Activated CD8-positive, alpha-beta memory T cell treated with anti-CD3 and anti-CD28 coated beads for 24 hours (primary cell): ENCODE measurements at places on chromosomes 5 and 9.

GRCh38 chr5:106658150-106658549 lies 1012.6 kb downstream of the EFNA5 start:
- no peak for DNase-seq

GRCh38 chr9:132800038-132800648 lies 77.9 kb downstream of the AK8 start:
- peak; percentile 83 for DNase-seq

DNA sequence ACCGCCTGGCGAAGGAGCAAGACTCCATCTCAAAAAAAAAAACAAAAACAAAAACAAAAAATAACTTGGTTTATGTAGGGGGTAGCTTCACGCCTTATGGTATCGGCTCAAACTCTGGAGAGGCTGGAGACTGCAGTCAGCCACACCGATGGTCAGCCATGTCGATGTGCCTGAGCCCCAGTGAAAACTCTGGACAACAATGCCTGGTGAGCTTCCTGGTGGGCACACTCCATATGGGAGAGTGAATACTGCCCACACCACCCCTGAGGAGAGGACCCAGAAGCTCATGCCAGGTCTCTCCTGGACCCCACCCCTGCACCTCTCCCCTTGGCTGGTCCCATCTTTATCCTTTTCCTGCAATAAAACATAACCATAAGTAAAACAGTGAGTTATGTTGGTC lies 19.6 kb downstream of the IPPK start:
- DNase-seq = no peak

DNA sequence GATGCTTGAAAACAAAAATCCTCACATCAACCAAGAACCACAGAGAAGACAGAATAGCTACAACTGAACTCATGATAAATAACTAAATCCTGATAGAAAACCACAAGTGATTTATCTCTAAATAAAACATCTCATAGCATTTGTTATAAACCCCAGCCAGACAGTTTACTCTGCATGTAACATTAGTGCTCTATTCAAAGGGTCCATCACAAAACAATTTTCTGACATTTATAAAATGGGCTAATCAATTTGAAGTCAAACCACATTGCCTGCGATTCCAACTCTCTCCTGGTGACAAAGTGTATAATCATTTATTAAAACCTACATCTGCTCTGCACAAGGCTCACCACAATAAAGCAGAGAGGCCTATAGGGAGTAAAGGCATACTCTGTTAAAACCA lies 49.8 kb downstream of the UIMC1 start:
- DNase-seq = no peak

DNA sequence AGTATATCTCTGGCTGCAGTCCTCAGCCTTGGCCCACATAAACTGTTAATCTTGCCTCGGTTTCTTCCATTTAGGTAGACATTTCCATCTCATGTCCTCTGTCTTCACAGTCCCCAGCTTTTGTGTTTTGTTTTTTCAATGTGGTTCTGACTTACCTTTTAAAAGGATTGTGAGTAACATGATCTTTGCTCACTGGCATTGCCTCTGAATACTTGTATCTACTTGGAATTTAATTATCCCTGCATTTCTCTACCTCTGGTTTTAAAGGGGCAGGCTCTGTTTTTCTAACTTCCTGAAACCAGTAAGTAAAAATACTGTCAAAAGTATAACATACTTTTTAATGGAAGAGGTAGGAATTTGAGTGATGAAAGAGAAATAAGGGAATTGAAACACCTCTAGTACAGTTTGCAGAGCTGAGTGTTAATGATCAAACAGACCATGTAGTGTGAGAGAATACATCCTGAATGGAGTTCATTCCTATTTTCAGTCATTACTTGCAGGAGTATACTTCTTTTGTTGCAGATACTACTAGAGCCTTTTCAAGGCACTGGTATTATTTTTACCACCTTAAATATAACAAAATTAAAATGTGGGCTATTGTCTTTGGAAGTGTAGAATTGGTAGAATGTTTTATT lies 62.6 kb downstream of the MTREX start:
- no peak for DNase-seq

- DNase-seq = no peak
These were observed 3.5 kb downstream of the USP20 start for GRCh38 chr9:129838707-129839259.

DNA sequence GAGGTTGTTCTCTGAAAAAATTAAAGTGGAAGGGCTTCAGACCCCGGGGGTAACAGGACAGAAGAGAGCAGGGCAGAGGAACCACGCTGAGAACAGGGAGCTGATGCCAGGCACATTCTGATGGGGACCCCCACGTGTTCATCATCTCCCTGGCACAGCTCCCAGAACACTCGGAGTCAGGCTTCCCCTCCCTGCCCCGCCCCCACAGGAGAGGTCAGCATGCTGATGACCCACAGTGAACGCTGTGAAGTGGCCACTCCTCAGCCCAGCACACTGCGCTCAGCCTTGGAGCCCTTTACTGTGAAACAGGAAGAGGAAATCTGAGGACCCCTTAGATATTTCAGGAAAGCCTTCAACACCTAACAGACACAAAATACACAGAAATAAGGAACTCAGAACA lies 16.4 kb downstream of the RETREG1 start:
- no peak for DNase-seq

GRCh38 chr5:89996890-89997289 lies 412.7 kb downstream of the CETN3 start:
- DNase-seq = no peak

DNA sequence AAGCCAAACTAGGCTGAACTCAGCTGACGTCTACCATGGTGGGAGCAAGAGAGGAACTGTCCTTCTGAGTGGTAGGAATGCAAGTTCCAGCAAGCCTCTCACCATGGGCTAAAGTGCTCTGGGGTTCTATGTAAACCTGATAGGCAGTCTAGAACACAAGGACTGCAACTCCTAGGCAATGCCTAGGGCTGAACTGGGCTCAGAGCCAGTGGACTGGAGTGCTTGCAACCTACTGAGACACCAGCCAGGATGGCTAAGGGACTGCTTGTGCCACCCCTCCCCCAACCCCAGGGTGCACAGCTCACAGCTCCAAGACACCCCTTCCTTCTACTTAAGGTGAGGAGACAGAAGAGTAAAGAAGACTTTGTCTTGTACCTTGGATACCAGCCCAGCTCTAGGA lies 12.1 kb upstream of the RCL1 start:
- DNase-seq = no peak

DNA sequence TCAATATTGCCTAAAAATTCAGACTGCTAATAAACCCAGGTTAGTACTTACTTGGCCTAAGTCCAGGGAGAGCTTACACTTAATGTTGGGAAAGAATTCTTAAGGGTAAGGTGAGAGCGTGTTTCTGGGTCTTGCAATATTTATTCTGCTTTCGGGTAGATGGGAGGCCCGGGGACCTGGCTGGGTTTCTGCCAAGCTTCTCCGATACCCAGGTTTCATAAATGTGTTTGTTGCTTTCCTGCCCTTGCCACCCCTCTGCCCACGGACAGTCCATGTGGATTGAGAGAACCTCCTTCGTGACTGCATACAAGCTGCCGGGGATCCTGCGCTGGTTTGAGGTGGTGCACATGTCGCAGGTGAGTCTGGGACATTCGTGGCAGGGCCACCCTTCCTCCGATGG lies 48.4 kb upstream of the FOXI1 start:
- no peak for DNase-seq

- no peak for DNase-seq
These were observed 39.9 kb downstream of the PAX5 start for GRCh38 chr9:36993933-36994764.

- DNase-seq = no peak
These were observed 356.3 kb downstream of the MAT2B start for GRCh38 chr5:163861670-163862069.

DNA sequence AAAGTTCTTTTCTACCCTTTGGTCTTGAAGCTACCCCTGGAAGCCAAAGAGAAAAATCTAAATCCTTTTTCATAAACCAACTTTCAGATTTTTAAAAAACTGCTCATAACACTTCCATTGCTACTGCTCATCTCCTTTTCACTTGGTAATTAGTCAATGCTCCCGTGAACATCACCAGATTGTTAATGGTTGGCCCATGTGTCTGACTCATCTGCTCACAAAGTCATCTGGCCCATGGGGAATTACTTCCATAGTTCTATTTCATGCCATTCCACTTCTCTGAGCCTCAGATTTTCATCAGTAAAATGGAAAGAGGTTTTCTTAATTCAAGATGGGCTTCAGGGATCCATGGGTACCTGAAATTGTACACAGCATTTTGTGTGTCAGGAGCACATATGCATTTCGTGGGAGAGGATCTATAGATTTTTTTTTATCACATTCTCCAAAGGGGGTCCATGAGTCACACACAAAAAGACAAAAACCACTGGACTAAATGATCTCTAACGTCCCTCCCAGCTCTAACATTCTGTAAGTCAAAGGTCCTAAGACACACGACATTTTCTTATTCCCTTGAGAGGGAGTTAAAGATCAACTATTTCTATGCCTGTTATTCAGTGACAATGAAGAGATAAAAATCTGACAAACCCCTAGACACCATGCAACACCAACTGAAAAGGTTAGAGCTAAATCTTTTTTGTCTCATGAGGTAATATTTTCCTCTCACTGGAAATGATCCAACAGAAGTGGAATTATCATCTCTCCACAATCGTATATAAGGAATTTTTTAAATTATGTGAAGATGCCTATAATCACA lies 75.4 kb downstream of the TEX10 start:
- DNase-seq = no peak

- DNase-seq = no peak
These were observed 1.6 kb downstream of the TMEM245 start for GRCh38 chr9:109117856-109118807.

DNA sequence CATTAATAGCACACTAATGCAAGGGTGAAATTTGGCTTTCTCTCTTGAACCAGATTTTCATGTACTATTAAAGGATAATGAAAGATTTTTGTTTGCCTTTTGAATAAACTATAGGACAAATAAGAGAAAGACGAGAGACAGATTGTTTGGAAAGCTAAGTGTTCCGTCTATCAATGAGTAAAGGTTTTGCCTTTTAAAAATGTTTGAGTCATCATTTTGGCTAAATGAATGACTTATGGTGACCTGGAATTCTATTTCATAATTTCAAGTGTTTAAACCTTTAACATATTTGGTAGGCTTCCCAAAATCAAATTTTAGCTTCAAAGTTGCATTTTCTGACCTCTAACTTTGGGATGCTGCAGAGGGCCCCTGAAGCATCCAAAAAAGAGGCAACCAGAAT lies 145.2 kb downstream of the SLC25A46 start:
- no peak for DNase-seq

- DNase-seq = no peak
These were observed 125.5 kb upstream of the FAM174A start for GRCh38 chr5:100409660-100410151.

DNA sequence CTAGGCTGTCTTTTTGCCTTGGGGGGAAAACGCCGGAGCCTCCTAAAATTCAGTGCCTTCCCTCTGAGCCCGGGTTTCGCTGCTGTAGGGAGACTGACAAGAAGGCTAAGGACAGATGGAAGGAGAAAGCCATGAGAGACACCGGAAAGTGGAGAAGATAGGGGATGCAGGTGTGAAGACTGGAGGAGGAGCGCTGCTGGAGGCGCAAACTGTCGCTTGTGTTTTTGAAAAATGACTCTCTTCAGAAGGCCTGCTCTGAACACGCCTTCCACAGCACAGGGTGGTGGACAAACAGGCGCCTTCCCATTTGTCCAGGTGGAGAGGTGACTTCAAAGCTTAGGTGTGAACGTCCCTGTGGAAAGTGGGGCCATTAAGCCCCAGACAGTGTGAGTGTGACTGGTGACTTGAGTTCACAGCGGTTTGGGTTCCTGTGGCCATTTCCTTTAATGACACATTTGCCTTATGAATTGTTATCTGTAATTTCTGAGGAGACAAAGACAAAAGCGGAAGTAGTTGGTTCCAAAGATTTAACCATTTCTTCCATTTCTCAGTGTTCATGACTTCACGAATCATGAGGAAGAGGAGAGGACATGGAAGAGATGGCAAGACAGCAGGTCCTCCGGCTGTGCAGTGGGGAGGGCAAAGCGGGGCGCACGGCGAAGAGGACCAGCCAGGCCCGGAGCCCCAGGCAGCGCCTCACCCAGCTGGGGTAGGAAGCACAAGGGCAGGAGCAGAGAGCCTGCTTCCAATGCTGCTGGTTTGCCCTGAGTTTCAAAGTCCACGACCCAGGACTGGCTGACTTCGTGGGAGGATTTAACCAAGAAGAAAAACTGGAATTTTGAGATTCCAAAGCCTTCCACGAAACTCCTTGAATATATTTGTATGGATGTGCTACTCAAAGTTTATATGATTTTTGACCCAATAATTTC lies 27.8 kb upstream of the SEMA4D start:
- no peak for DNase-seq

DNA sequence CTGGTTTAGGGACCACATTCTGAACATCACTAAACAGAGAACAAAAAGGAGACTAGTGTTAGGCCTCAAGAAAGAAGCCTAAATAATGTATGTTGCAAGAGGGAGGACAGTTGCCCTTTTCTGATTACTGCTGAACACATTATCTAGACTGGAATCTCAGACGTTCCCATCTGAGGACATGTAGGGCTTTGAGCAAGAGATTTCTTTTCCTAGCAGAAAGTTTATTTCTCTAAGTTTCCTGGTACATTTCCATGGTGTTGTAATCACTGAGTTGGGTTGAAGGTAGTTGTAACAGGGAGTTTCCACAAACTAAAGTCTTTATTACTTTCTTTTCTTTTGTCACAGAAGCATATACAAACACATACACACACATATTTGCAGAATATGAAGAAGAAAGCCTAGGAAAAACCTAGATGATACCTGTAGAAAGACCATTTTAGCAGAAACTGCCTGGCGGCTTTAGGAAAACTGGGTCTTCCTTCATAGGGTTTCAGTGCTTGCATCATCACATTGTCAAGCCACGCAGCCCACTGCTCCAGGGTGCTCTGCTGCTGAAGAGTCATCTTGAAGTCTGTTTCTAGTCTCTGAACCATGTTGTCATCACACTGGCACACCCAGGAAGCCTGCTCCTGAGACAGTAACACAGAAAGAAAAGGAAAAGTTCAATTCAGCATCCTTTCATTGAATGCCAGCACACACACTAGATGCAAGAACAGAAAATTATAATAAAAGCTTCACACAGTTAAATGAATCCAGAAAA lies 269.1 kb downstream of the RFX3 start:
- no peak for DNase-seq

- DNase-seq = no peak
These were observed 63.9 kb downstream of the C9orf152 start for GRCh38 chr9:110143950-110144545.

DNA sequence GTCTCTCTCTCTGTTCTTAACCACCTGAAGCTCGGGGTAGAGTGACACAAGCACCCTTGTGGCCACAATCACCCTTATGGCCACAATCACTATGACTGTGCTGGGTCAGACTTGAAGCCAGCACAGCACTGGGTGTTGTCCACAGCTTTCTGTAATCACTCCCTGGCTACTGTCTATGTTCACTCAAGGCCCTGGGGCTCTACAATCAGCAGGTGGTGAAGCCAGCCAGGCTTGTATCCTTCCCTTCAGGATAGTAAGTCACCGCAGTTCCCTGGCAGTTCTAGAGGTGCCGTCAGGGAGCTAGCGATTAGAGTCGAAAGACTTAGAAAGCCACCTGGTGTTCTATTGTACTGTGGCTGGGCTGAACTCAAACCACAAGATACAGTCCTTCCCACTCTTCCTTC lies 44.2 kb downstream of the GDA start:
- no peak for DNase-seq

GRCh38 chr5:171316258-171317121 lies 7.4 kb downstream of the TLX3 start:
- DNase-seq = no peak
